ENCODE measurements at places on chromosomes 3 and 15.

DNA sequence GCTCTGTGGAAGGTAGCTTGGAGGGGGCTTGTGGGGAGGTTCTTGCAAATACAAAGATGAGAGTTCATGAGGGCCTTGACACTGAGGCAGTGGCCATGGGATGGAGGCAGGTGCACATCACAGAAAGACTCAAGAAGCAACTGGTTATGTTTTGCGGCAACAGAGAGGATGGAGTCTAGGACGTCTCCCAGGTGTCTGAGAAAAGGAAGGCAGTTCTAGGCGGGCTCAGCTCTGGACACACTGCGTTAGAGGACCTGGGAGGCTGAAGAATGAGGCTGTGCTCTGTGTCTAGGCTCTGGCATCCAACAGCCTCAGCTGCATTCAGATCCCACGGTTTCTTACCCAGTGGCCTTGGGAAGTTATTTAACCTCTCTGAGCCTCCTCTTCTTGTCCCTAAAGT is 23.5 kb downstream of the NOX5 start:
- no peak for DNase-seq

DNA sequence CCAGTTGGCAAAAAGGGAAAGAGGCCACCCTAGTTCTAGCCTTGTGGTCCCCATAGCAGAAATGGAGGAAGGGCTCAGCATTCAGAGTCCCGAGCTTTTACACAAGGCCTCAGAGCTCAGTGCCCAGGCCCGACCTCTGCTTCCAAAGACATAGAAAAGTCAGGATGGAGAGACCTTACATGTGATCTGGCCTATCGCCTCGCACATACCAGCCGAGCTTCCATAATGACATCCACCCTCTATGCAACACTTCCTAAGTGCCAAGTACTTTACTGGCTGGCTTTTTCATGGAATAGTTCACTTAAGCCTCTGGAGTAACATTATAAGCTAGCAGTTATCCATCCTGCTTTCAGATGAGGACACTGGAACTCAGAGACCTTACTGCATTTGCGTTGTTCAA is 275.9 kb downstream of the FAM43A start:
- no peak for DNase-seq

GRCh38 chr3:193842029-193842798 is 249.2 kb downstream of the OPA1 start:
- DNase-seq: no peak

DNA sequence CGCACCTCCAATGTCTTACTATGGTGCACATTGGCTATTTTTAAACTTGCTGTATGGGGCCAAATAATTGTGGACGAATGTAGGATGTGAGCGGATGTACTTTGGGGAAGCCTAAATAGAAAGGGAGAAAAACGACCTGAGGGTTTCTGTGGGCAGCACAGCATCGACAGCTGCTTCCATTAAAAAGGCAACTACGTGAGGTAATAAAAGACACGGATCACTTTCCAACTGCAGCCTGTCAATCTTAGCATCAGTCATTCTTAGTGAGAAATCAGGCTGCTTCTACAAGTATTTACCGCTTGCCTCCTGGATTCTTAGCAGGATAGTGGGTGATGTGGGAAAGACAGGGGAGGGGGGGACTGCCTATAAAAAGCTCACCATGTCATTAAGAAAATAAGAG is 186.7 kb upstream of the SLC2A2 start:
- DNase-seq: no peak
